ENCODE measurements at places on chromosomes 5 and 9.
A peak's percentile ranks its signal among the peaks of the same experiment; 100 is the strongest.

DNA sequence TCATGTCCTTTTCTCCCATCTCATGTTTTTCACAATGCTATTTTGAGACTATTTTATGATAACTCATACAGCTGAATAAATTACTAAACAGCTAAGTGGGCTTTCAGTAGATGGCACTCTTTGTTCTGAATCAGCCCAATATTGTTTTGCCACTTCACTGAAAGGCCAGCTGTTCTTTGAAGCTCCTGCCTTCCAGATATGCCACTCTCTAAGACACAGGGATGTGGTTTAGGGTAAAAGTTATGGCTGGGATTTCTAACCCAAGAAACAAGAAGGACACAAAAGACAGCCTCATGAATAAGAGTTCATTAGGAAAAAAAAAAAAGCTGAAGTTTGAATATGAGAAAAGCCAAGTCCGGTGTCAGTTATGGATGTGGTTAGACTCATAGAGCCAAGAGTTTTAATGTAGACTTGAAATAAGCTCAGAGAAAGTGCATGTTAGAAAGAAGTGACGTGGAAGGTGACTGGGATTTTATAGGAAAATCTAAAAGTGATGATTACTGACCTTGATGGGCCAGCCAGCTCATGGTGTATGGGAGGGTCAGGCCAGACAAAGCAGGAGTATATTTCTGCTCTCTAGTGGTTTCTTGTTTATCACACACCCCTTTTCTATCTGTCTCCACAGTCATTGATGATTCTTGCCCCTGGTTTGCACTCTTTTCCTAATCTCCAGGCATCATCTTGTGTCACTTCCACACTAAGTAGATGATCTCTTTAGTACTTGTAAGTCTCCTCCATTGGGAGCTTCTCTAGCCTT lies 488.5 kb downstream of the NR2F1-AS1 start:
- no peak for DNase-seq

GRCh38 chr5:116032094-116032517 lies at the start of gene ARL14EPL:
Gene ARL14EPL (plus strand): TSS chr5:116032472. CDS start chr5:116051466, 18,994 bp downstream.
- DNase-seq, result peak; percentile 7

DNA sequence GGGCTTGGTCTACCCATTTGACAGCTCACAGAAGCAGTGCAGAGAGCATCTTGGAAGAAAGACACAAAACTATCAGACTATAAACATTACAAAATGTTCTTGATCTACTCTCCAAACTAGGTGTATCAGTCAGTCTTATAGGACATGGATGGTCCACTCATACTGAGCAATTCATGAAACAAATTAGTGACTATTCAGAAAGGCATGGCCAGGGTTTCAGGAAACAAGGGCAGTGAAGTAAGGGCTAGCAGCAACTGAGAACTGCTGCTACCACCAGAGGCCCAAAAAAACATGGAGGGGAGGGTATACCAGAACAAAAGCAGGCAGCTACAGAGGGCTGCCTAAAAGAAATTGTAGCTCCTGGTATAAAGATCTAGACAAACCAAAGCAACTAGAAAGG lies 287.0 kb downstream of the PIK3R1 start:
- no peak for DNase-seq

DNA sequence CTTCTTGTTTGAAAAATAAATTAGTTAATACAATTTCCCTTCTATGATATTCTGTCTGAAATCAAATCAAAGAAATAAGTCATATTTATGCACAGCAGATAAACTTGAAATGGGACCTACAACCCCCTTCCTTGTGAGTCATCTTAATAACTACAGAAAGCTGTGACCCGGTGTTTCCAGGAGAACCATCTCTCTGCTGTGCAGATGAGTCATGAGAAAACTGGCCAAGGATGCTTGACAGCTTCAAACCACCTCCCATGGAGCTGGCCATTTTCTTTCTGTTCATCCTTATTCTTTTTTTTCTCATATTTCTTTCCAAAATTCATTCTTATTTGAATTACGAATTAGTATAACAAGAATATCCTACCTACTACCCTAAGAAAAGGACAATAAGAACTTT lies 43.4 kb upstream of the NR4A3 start:
- peak; percentile 61 for DNase-seq

All from activated CD4-positive, alpha-beta T cell treated with anti-CD3 and anti-CD28 coated beads for 36 hours (primary cell).